Tibial nerve (tissue), 4 donors: ENCODE measurements at places on chromosomes 5 and 9. TPM values are rescaled to one million over a fixed set of nuclear protein-coding genes. Genes with fewer than 3 reads are reported as not detected.

- H3K4me1 ChIP-seq: no peaks in the 10 kb centered on the region
- no peak overlapping the region for H3K4me3 ChIP-seq
- H3K27me3 ChIP-seq: no peaks in the 10 kb centered on the region
Observed at GRCh38 chr5:117812861-117813260, 1175.5 kb downstream of the DTWD2 start.

The TLN1 gene
- total RNA-seq: 364 TPM

GRCh38 chr5:149464796-149465489 is 85.9 kb upstream of the IL17B start:
- DNase-seq: no peak
- no peak overlapping the region for H3K4me3 ChIP-seq
- H3K36me3 ChIP-seq: no peaks in the 10 kb centered on the region
- peaks cover 11% of the 10 kb centered on the region for H3K4me1 ChIP-seq
- no peak overlapping the region for H3K27ac ChIP-seq

DNA sequence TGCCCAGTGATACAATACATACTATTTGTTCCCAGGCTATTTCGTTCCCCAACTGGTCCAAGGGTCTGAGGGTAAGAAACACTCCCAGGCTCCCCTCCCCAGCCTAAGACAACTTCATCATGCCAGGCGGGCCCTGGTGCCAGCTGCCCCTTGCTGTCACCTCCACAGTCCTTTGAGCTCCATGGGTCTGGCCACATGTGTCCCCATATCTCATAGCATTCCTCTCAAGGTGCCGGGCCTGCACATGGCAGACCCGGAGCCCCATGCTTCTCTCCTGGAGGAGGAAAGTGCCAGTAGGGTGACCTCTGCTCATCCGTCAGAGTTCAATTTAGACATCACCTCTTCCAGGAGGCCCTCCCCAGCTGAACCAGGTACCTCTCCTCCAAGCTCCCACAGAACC is 120.5 kb downstream of the C5orf15 start:
- H3K27me3 ChIP-seq: no peaks in the 10 kb centered on the region
- H3K4me1 ChIP-seq: no peaks in the 10 kb centered on the region
- H3K4me3 ChIP-seq: no peak overlapping the region
- H3K27ac ChIP-seq: no peak overlapping the region
- H3K36me3 ChIP-seq: no peaks in the 10 kb centered on the region

The EPB41L4A gene
- total RNA-seq: 38.1 TPM
